ENCODE measurements at places on chromosomes 5 and 9.

GRCh38 chr9:124496463-124496862 is 10.7 kb downstream of the NR5A1 start:
- DNase-seq, result no peak

DNA sequence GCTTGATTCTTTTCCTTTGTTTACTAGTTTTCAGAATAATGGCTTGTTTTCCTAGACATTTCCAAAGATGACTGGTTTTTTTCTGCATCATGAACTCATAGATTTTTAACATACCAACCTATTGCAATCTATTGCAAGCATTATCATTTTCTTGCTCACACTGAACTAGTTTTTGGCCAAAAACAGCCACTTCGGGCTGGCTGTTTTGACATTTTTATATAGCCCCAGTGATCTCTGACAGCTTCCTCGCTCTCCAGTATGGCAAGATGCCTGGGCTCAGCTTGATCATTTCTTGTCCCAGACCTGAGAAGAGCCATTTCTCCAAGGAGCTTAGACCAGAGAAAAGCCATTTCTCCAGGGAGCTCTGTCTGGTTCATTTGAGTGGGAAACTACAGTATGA is 94.3 kb upstream of the MAMDC2 start:
- peak; percentile 16 for DNase-seq

DNA sequence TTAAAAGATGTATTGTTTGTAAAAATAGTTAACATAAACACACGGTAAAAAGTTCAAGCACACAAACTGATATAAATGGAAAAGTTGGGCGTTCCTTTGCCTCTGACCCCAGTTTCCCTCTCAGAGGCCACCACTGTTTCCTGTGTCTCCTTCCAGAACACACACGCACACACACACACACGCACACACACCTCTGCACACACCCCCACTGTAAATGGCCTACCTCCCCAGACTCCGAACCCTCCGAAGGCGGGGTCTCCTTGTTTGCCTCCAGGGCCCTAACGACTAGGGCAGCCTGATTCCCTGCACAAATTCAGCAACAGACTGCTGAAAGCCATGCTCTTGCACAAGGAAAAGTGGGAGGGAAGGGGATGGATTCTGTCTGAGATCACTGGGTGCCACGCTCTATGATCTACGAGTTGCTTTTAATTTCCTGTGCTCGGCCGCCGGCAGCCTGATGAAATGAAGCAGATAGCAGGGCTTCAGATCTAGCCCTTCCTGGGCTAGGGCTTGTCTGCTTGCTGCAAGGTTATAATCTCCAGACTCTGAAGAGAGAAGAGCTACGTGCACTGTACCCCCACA is 184.0 kb upstream of the IL12B start:
- DNase-seq, result no peak

DNA sequence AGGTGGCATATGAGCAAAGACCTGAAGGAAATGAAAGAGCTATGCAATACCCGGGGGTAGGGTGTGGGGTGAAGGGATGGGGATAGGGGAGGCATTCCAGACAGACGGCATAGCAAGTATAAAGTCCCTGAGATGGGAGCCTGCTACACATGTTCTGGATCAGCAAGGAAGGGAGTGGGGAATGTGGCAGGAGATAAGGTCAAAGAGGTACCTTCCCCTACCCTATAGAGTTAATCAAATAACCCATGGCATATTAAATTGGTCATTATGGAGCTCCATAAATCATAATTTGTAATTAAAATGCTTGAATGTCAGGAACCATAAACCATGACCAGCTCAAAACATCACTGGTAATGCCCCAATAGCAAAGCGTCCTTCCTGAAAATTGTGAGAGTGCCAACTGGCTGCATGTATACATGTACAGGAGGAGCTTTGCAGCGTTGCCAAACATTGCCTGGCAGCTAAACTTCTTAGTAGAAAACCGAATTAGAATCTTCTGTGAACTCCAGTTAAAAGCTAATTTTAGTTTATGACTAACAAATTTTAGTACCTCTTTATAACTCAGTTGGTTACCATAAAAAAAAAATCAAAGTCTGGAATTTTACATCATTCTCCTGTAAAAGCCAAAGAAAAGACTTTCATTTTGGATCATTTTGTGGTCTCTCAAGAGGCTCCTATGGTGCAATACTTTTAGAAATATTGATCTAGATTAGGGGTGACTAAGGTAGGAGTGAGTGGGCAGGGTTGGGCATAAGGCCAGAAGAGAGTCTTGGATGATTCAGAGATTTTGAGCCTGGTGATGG is 4.7 kb downstream of the DNAI1 start:
- no peak for DNase-seq

GRCh38 chr5:54882101-54882500 is 103.3 kb downstream of the ESM1 start:
- DNase-seq, result no peak

- DNase-seq, result no peak
Observed at GRCh38 chr9:134223091-134223490, 58.7 kb upstream of the RNU6ATAC start.

DNA sequence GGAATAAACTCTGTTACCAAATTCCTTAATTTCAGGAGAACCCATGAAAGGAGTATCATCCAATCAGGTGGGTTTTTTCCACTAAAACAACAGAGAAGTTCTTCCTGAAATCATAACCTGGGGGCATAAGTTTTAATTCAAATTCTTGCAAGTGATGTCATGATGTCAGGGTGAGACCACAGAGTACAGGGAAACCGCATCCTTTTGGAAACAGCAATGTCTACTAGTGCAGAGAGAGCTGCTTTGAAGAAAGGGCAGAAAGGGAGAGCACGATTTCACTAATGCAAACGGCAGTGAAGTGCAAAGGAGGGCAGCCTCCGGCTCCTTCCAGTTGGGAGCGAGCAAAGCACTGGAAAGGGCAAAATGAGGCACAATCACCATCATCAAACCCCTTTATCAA is 20.6 kb upstream of the CMBL start:
- no peak for DNase-seq

- DNase-seq, result no peak
Observed at GRCh38 chr5:150651924-150652671, 9.0 kb upstream of the MYOZ3 start.

GRCh38 chr5:100407053-100407452 is 128.1 kb upstream of the FAM174A start:
- no peak for DNase-seq

- DNase-seq, result no peak
Observed at GRCh38 chr9:104287253-104287878, 193.3 kb downstream of the SMC2 start.

DNA sequence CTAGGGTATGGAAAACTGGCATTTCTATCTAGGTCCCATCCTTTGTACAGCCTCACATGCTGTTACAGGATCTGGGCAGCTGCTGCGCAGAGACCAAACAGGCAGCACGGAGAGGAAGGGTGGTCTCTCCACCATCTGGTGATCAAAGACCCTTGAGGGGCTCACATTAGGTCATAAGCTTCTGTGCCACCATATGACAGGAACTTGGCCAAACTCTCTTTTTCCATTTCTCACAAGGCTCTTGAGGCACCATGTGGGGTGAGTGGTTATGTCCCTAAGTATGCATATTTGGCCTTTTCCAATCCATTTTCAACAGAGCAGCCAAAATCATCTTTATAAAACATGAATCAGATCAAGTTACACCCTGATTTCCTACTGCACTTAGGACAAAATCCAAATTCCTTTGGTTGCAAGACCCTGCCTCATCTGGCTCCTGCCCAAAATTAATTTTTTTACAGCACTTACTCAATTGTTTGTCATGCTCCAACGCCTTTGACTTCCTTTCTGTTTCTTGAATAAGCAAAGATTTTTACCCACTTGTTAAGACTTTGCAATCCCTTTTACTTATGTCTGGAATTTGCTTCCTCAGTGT is 730.0 kb downstream of the MAT2B start:
- no peak for DNase-seq

GRCh38 chr5:76610196-76610595 is 13.0 kb downstream of the F2RL2 start:
- DNase-seq, result no peak

GRCh38 chr9:113219186-113219936 is 1.7 kb downstream of the FKBP15 start:
- DNase-seq, result peak; percentile 78

DNA sequence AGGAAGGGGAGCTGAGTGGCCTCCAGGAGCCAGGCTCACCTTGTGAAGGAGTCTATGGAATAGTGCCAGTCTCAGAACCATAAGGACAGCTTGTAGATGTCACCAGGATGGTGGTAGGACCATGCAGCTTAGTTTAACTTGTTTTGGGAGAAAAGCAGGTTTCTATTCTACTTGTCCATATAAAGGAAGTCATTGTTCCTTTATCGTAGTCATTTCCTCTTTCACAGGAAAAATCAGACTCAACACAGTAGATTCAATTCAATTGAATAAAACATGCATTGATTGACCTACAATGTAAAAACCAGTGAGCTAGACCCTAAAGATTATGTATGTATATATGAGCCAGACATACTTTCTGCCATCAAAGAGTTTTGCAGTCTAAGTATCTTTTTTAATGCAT is 53.3 kb downstream of the MEGF10 start:
- peak; percentile 60 for DNase-seq

- DNase-seq, result no peak
Observed at GRCh38 chr5:95124731-95125130, 160.2 kb downstream of the MCTP1 start.

GRCh38 chr5:98363157-98363556 is 410.3 kb upstream of the RGMB start:
- no peak for DNase-seq

- peak; percentile 15 for DNase-seq
Observed at GRCh38 chr9:137127301-137128157, 11.4 kb upstream of the GRIN1 start.

- DNase-seq, result no peak
Observed at GRCh38 chr5:177470759-177471536, 2.5 kb downstream of the DBN1 start.

- DNase-seq, result peak; percentile 53
Observed at GRCh38 chr5:43019614-43020398, 20.3 kb downstream of the ANXA2R start.

DNA sequence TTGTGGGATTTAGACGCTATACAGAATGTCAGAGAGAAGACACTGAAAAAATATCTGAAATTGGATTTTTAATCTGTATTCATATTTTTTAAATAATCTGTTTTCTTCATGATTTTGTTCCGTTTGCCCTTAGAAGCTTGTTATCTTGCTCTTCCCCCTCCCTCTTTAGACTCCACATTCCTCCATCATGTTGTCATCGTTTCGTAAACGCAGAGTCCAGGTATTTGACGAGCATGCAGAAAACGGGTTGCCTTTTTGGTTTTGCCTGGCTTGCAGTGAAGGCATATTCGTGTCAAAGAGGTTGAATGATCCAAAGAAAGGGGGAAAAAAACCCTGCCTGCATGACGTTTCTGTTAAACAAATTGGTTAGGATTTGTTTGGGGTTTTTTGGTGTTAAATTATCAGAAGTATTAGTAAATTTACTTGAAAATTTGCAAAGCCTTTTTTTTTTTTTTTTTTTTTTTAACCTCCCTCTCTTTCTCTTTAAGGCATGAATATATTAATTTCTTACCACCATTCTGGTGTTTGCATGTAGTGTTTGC is 2.9 kb downstream of the SPTAN1 start:
- no peak for DNase-seq

DNA sequence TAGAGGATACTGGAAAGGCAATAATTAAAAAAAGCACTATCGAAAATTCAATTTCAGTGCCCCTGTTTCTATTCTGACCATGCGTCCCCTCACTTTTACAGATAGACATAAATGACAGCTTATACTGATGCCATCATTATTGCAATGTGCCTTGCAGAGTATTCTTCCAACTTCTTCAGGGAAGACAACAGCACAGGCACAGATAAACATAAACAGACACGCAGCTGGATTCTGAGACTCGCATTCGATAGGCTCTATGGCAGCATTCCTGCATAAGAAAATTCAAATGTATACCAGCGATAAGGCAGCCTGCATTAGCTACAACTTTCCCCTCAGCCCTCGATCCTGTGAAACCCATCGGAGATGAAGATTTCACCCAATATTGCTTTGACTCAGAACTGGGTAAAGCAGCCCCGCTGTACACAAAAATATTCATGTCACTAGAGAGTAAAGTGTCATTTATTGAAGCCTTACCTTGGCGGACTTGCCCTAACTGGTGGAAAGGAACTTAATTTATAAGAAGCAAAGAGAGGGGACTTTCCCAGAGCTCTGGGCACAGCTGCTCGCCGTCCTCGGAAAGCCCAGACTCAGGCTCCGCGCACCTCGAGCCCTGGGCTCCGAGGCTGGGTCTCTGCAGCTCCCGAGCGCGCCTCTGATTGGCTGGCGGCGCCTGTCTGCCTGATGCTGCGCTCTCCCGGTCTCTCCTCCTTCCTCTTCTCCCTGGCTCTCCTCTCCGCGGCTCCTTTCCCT is at the start of gene CDH18:
Gene CDH18 (minus strand): TSS at position 589 of the 750 bp plus-strand sequence. CDS start 149,214 bp downstream, outside the sequence.
- peak; percentile 42 for DNase-seq

DNA sequence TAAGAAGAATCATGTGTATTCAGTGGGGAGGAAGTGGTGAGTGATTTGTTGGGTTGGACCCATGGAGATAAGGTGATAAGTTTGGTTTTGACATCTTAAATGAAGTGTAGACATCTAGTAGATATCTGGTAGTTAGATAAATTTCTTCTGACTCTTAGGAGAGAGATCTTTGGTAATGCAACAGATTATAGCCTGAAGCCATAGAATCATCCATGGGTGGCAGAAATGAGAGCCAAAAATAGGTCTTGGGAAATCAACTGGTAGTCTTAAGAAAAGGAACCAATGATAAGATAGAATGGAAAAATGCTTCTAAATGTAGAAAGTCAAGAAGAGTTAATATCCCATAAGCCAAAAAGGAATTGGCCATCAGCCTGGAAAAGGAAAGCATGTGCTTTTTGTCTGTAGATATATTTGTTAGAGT is 532.7 kb upstream of the GRAMD2B start:
- DNase-seq, result no peak

DNA sequence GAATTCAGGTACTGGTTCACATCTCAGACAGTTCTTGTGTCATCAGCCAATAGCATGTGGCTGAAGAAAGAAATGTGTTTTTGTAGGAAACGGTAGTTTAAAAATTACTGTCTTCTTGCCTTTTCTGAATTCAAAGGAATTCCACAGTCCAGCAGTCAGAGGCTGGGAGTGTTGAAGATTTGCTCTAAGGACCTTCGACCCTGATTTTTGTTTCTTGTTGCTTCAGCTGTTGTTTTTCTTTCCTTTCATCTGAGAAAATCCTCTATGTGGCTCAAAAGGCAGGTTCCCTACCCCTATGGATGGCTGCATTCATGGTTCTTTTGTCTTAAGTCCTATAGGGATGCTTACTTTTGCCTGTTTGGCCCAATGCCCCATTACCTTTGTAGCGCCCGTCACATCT is 304.9 kb downstream of the TMEM167A start:
- no peak for DNase-seq

GRCh38 chr5:113145757-113146387 is 169.3 kb downstream of the DCP2 start:
- DNase-seq, result no peak

DNA sequence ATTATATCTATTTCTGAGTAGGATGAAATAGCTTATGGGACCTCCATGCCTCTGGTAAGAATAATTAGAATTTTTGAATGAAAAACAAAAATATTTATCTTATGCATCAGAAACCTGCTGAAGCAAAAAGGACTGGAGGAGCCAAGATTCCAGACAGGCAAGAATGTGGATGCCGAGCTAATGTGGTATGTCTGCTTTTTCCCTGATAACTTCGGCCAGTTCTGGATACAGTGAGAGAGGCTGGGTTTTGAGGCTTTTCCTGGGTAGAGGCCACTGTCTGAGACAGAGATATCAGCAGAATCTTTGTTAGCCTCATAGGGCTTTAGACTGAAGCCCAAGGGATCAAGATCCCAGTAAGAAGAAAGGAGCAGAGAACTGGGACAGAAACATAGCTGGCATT is 5.2 kb upstream of the CTNND2 start:
- no peak for DNase-seq

- DNase-seq, result no peak
Observed at GRCh38 chr9:136119061-136119882, 597 bp upstream of the TMEM250 start.

All from pons (tissue), 1 donor.